DMS 273 treated with DMSO at 0.1 percent for 48 hours (cell line): ENCODE measurements at places on chromosomes 2 and 18.

GRCh38 chr2:139631966-139632365 lies 851.8 kb upstream of the NXPH2 start:
- DNase-seq = no peak

- no peak for DNase-seq
Measured at GRCh38 chr18:46678785-46679399, 21.9 kb upstream of the LOXHD1 start.

- DNase-seq = no peak
Measured at GRCh38 chr2:1658394-1659151, 85.7 kb downstream of the PXDN start.

DNA sequence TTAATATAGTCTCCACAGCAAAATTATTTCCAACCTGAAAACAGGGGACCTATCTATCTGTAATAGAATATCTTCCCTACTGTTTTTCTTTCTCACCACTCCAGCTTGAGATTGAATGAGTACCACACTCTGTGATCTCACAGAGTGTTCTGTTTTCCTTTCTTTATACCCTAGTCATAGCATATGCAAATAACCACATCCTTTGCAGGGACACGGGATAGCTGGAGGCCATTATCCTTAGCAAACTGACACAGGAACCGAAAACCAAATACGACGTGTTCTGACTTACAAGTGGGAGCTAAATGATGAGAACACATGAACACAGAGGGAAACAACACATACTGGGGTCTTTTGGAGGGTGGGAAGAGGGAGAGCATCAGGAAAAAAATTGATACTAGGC lies 224.7 kb downstream of the SLC8A1 start:
- no peak for DNase-seq

DNA sequence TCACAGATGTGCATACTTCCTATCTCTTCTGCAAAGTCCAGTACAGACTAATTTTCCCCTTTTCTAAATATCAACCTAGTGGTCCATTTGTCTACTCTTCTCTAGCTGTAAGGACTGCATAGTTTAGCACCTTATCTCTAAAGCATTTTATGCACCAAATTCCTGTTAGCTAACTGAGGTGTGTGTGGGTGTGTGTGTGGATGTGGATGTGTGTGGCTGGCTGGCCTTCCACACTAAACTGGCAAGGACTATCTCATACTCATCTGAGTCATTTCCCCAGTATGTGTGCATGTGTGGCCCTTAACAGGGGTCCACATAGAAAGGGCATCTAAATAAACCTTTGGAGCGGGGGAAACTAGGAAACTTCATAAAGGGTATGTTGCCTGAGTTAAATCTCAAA lies 139.6 kb downstream of the TTC32 start:
- DNase-seq = no peak

DNA sequence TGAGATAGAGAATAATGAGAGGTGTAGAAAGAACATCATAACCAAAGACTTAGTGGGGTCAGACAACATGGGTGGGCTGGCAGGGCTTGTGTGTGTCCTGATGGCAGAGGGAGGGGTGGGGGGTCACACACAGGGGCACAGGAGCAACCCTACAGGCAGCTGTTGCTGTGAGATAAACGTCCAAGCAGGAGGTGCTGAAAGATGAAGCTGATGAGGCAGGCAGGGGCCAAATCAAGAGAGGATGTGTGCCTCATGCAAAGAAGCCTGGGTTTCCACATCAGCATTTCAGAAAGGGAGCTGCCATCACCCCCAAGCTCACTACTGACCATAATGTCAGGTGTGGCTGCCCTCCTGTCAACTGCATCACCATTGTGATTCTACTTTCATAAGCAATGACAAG lies 16.0 kb upstream of the SKA1 start:
- no peak for DNase-seq

- no peak for DNase-seq
Measured at GRCh38 chr18:7642331-7642890, 75.3 kb downstream of the PTPRM start.

GRCh38 chr2:85905891-85906290 lies 17.1 kb upstream of the ST3GAL5 start:
- no peak for DNase-seq

DNA sequence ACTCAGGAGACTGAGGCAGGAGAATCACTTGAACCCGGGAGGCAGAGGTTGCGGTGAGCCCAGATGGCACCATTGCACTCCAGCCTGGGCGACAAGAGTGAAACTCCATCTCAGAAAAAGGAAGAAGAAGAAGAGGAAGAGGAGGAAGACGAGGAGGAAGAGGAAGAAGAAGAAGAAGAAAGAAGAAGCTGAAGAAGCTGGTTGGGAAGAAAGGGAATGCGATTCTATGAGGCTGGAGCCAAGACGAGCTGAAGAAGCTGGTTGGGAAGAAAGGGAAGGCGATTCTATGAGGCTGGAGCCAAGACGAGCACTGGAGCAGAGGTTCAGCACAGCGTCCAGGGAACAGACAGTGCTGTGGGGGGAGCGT lies 30.3 kb upstream of the TAF1B start:
- DNase-seq = no peak

GRCh38 chr2:163652751-163653150 lies 83.1 kb downstream of the FIGN start:
- DNase-seq = no peak

DNA sequence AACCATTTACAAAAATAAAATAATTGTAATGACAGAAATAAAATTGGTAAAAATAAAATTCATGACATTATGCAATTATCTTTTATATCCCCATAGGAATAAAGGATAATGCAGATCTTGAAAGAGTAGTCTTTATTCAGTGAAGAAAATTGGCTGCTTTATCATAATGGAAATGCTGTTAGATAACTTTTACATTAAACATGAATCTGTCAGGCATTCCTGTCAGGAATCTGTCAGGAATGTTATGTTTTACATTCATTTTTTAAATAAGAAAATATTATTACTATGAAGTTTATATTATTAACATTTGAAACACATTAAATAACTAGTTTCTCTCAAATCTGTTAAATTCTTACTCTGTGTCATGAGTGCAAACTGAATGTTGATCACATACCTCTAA lies 1024.7 kb upstream of the TMEFF2 start:
- no peak for DNase-seq

DNA sequence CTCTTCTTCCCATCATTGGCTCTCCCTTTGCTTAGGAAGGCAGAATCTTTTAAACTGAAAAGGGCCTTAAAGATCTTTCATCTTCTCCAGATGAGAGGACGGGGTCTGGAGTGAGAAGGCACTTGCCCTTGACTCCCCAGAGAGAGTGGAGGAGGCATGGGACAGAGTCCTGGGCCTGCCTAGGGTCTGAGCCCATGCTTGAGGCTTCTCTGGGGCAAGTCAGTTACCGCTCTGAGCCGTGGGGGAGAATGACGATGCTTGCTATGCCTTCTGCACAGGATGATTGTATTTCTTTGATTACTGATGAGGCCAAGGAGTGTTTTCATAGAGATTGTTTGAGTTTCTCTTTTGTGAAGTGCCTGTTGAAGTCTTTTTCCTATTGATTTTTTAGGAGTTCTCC lies 921 bp downstream of the PLB1 start:
- no peak for DNase-seq
